Central memory CD8-positive, alpha-beta T cell (primary cell): ENCODE measurements at places on chromosomes 2 and 18.

DNA sequence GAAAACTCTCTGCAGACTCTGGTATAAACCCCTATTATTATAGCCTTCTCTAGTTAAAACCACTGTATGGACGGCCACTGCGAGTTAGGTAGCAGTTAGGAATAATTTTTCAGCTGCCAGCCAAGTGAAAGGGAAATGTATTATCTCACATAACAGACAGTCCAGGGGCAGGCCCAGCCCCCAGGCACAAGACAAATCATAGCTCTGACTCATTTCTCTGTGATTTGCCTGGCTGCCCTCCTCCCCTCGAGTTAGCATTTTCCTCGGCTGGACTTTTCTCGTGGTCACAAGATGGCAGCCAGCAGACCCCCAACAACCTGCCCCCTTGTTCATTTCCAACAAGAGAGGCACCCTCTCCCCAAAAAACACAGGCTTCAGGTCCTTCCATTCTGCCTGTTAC lies 10.5 kb downstream of the VIT start:
- DNase-seq, result no peak

GRCh38 chr2:172996387-172996961 lies 79.2 kb upstream of the MAP3K20 start:
- DNase-seq, result no peak

- no peak for DNase-seq
Measured at GRCh38 chr18:39647627-39648534, 2082.3 kb upstream of the CELF4 start.

GRCh38 chr2:241813644-241814392 lies 4.8 kb downstream of the NEU4 start:
- DNase-seq, result no peak

- DNase-seq, result no peak
Measured at GRCh38 chr2:8139668-8140200, 542.1 kb upstream of the ID2 start.

- DNase-seq, result peak; percentile 51
Measured at GRCh38 chr2:230824406-230824978, 40.2 kb upstream of the ITM2C start.

GRCh38 chr2:1233281-1233680 lies 180.0 kb upstream of the TPO start:
- DNase-seq, result no peak

GRCh38 chr2:151478011-151478410 lies 68.3 kb downstream of the RIF1 start:
- DNase-seq, result no peak

DNA sequence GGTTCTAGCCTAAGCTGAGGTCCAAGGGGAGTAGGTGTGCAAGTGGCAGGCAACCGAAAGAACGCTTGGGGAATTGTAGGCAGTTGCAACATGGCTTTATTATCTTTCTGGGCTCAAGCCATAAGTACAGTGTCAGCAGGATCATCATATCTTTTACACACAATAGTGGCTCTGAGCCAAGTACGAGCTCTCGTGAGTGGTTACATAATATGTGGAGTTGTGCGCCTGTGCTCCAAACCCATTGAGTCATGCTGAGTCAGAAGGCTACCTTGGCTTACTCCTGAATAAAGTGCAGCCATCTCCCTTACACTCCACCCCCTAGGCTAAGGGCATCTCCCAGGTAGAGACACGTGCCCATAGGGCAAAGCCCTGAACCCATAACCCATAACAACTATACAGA lies 233.9 kb downstream of the SATB2 start:
- no peak for DNase-seq

DNA sequence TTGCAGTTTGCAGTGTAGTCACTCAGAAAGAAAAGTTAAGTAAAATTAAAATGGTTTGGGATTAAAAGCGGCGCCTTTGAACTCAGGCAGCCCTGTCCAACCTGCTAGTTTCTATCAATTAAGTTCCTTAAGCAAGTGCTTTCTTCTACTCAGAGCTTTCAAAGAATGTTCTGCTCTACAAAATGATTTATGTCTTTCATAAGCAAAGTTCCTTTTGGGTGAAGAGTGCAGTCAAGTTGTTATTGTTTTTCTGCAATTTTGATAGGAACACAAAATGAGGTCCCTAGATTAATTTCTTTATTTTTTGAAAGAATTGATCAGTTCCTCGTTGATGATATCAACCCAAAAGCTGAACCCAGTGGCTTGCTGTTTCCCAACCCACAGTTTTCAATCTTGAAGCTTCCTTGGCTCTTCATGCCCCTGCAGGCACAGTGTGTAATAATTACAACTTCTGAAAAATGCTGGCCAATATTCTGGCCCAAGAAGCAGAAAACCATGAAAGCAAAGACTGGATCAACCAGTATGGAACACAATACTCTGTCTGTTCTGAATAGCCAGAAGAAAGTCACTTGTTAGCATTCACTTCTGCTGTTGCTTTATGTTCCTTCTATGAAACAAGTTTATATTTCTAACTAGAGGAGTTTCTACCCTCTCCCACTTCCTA lies 89.1 kb downstream of the TGIF1 start:
- no peak for DNase-seq

GRCh38 chr2:19574778-19575260 lies 216.4 kb upstream of the OSR1 start:
- no peak for DNase-seq

DNA sequence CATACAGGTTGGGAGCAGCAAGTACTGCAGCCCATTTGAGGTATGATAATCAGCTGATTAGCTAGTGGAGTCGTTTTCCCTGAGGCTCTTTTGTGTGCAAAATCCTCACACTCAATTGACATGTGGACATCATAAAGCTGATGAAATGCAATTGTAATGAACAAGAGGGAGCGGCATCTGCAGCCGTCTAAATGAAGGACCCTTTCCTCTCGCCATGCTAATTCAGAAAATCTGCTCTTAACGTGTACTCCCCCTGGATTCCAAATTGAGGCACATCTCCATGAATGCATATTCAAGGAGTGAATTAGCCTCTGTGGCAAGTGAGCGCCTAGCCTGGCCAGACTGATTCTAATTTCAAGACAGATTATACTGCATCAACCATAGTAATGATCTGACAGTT lies 260.9 kb upstream of the ATP5MC3 start:
- no peak for DNase-seq

DNA sequence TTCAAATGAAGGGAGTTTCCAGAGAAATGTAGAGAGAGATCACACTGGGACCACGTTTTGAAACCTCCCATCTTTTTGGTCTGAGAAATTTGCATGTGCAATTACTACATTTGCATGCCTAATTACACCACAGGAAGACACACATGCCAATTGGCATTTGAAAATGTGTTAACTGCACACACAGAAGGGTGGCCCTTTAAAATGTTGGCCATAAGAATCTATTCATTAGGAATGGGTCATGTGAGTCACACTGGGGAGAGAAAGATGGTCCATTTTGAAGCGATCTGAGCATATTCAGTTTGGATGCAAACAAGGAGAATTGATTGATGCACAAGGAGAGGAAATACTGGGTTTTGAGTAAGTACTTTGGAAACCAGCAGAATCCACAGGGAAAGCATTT lies 1407.1 kb upstream of the ACVR2A start:
- no peak for DNase-seq

GRCh38 chr18:46264255-46264654 lies 160.1 kb downstream of the HAUS1 start:
- no peak for DNase-seq

DNA sequence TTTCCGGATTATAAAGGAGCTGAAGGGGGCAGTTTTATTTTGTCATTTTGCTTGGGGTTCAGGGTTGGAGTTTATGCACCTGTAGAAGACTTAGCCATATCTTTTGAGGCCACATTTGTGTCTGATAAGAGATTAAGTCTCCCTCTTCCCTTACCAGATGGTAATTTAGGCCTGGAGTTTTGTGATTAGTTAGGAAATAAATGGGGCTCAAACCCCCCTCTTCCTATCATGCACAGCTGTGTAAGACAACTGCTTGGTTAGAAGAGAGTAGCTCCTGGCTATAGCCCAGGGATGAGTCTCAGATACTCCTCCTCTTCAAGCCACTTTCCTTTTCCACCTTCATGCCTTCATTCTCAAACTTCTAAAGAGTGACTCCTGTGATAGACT lies 802 bp upstream of the SAP130 start:
- no peak for DNase-seq

DNA sequence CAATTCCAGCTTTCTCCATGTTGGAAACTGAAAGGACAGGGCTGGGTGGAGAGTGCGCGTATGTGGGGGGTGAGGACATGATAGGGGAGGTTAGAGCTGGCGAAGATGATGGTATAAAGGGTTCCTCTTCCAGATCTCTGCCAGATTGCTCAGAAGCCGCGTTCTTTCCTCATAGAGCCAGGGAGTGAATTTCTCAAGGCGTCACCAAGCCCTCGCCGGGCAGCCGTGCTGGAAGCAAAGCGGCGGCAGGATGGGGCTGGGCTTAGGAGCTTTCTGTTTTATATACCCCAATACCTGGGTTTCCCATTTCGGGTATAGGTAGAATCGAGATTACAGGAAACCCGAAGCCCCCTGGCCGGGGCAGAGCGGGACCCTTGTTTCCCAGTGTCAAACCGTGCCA lies 43.8 kb downstream of the DDX18 start:
- DNase-seq, result no peak

GRCh38 chr2:181407171-181407570 lies 50.0 kb upstream of the ITGA4 start:
- no peak for DNase-seq

- DNase-seq, result no peak
Measured at GRCh38 chr2:2899826-2900225, 477.8 kb downstream of the EIPR1 start.
